Left ventricle myocardium inferior (tissue), 1 donor: ENCODE measurements at places on chromosomes 6 and 20. TPM values are rescaled to one million over a fixed set of nuclear protein-coding genes. Genes with fewer than 3 reads are reported as not detected.

GRCh38 chr6:136990754-136991153 lies 54.0 kb downstream of the IL20RA start:
- no peak for DNase-seq

- no peak for DNase-seq
These were observed 411.8 kb downstream of the SYNE1 start for GRCh38 chr6:152225241-152225934.

- DNase-seq, result no peak
These were observed 33.3 kb downstream of the DTNBP1 start for GRCh38 chr6:15629487-15629886.

DNA sequence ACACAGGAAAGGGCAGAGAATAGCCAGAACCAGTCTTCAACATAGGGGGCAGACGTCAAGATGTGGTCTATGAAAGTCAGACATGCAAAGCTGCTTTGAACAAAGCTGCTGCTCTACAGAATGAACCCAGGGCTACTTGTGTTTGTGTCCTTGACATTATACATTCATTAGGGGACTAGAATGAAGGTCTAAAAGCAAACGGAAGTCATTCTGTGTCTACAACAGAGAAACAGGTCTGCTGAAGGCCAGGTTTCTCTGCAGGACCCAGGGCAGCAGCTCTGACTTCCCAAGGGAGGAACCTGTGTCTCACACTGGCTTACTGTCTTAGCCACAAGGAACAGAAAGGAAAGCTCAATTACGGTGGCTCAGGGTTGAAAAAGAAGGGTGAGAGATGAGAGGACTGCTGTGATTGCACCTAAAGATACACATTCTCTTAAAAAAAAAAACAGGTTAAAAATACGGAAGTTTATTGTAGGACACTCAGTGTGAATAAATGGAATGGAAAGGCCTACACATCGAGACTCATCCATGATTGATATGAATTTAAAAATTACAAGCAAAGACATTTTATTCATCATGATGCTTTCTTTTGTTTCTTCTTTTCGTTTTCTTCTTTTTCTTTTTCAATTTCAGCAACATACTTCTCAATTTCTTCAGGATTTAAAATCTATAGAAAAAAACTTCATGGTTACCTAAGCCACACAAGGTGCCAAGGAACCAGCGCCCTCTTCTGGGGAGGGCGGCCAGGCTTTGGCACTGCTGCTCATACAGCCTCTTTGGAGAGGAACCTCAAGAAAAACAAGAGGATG lies 6.7 kb downstream of the PSMA7 start:
- peak; percentile 66 for DNase-seq

The SIRPB1 gene
- total RNA-seq, result 0.27 TPM

The LINC00237 gene
- not detected for total RNA-seq

DNA sequence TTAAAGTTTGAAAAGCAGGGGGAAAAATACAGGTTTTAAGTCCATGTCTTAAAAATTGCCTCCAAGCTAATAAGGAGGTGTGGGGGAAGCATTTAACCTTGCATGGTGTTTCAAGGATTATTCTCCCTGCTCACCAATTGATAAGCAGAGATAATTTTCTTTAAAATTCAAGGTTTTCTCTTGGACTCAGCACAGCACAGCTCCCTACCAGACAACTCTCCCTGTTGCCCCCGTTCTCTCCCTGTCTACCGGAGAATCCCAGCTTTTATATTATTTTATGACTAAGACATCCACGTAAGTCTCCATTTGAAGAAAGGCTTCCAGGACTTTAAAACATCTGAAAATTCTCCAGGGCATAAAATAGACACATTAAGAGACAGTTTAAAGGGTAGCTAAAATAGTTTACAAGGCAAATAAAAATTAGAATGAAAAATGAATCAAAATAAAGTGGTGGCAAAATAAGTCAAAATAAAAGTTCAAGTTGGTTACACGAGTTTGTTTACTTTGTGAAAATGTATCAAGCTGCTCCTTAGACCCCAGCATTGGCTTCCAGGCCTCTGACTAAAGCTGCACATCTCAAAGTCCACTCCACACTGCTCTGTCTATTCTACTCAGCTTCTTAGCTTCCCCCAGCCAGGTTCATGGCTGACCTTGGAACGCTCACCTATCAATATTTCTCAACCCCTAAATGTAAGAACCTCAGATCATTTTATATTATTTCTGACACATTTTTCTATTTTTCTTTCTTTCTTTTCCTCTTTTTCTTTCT lies 188.6 kb upstream of the PLCB4 start:
- DNase-seq, result no peak

The ULBP3 gene
- 0.99 TPM for total RNA-seq

- DNase-seq, result no peak
These were observed 61.9 kb downstream of the GPR6 start for GRCh38 chr6:110039981-110040383.

The PTPRK gene
- 18.4 TPM for total RNA-seq

GRCh38 chr20:22921595-22922421 lies 113.3 kb upstream of the SSTR4 start:
- DNase-seq, result no peak

The NKX2-2 gene
- not detected for total RNA-seq

DNA sequence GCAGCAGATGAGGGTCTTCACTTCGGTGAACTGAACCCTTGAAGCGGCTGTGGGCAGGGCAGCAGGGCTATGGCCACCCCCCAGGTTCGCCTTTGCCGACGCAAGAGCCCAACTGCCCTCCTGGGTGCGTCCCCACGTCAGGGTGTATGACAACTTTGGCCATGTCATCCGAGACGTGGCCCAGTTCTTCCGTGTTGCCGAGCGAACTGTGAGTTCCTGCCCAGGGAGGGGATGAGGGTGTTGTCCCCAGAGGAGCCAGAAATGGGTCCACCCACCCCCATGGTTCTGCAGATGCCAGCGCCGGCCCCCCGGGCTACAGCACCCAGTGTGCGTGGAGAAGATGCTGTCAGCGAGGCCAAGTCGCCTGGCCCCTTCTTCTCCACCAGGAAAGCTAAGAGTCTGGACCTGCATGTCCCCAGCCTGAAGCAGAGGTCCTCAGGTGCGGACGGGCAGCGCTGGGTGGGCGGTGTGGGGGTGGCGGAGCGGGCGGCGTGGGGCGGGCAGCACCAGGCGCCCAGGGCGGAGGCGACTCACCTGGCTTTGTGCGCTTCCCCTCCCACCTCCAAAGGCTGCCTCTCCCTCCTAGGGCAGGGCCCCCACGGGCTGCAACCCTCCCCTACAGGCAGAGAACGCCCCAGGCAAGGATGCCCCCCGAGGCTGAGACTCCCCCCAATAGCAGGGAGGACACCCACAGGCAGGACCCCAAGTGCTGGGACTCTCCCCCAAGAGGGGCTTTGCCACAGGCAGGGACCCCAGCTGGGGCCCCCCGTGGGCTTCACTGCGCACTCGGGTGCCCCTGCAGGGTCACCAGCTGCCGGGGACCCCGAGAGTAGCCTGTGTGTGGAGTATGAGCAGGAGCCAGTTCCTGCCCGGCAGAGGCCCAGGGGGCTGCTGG lies 6.2 kb upstream of the TNFRSF6B start:
- no peak for DNase-seq

The TBX18 gene
- 3.5 TPM for total RNA-seq

GRCh38 chr20:22523128-22523498 lies 61.3 kb downstream of the FOXA2 start:
- no peak for DNase-seq

GRCh38 chr20:227439-228105 lies 514 bp downstream of the DEFB129 start:
- DNase-seq, result no peak

The BMP5 gene
- total RNA-seq, result 0.93 TPM

DNA sequence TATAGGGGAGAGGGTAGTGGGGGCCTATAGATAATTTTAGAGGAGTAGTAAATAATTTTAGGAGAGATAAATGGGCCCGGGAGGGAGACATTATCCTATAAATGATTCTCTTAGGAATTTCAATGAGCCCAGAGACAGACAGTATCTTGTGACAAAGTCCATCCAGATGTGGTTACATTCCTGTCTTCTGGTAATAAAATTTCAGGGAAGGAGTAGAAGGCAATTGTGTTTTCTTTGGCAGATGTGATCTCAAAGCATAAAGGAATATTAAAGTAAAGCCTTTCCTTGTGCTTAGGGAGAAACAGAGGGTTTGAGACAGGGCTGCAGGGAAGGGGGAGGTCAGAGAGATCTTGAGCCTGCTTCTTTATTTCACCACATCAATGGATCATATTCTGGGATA lies 979.8 kb upstream of the GJE1 start:
- no peak for DNase-seq

DNA sequence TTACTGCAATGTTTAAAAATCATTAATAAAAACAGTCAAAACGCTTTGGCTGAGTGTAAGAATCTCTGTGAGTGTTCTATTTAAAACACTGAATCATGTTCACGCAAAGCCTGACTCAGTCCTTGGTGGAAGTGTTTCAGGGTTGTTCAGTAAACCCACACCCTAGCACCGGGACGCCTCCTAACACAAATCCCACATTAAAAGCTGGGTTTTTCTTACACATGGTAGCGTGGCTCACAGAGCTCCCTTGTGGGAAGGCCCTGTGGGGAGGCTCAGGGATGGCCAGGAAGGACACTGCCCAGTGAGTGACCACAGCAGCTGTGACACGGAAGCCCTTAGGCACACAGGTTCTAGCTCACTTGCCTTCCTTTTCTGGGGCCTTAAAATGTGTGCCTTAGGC lies 80.2 kb downstream of the GMPR start:
- DNase-seq, result no peak

GRCh38 chr6:2909718-2910117 lies 6.6 kb upstream of the SERPINB9 start:
- no peak for DNase-seq

GRCh38 chr6:15110726-15111354 lies 135.0 kb upstream of the JARID2 start:
- no peak for DNase-seq

GRCh38 chr20:24361541-24361940 lies 107.9 kb upstream of the SYNDIG1 start:
- no peak for DNase-seq

DNA sequence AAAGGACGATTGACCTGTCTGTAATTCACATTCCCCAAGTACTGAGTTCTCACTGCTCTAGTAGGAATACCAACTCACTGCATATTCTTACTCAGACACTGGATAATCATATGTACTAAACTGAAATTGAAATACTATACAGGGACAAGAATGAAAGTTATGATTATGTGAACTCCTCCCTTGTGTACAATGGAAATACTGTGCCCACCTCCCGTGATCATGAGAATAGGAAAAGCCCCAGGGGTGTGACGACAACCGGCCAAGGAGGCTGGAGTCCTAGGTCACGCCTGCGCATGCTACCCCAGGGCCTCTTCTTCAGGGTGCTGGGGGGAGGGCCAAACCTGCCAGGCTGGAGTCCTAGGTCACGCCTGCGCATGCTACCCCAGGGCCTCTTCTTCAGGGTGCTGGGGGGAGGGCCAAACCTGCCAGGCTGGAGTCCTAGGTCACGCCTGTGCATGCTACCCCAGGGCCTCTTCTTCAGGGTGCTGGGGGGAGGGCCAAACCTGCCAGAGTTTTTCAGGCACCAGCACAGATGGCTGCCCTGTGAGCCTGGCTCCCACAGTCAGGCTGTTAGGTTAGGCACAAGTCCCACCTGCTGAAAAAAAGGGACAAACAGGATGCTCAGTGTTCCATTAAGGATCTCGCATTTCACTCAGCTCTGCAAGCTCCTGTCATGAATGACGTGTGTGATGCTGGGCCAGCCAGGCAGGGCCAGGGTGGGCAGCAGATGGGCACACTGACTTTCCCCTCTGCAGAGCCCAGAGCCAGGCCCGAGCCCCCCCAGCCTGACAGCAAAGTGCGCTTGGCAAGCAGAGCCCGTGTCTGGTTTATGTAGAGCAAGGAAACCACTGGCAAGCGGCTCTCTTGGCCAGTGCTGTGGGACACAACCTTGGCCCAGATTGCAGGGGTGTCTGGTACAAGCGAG lies 107.7 kb downstream of the FOXF2 start:
- peak; percentile 32 for DNase-seq

The TCF15 gene
- 11.1 TPM for total RNA-seq

GRCh38 chr6:34181908-34182307 lies 36.0 kb upstream of the GRM4 start:
- DNase-seq, result no peak

The ZSWIM3 gene
- total RNA-seq, result 2.0 TPM

- no peak for DNase-seq
These were observed 66.8 kb downstream of the MOXD1 start for GRCh38 chr6:132334521-132334885.

DNA sequence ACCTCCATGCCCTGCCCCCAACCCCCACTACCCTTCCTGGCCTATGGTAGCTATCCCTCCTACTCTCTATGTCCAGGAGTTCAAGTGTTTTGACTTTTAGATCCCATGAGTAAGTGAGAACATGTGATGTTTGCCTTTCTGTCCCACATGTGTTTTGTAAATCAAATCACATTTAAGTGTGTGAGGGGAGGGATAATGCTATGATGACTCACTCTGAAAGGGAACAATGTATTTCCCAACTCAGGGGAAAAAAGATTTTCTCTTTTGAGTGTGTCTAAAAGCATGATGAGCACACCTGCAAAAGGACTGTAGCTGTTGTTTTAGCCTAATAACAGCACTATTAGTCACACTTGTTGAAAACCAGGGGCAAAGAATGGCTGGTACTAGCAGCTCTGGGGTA lies 193.7 kb downstream of the GJA10 start:
- DNase-seq, result no peak

GRCh38 chr6:78910591-78911171 lies 43.3 kb downstream of the IRAK1BP1 start:
- peak; percentile 28 for DNase-seq

The FAM110A gene
- total RNA-seq, result 2.0 TPM

The TMEM14A gene
- total RNA-seq, result 10.9 TPM

The HTR1E gene
- not detected for total RNA-seq

The GSTA2 gene
- total RNA-seq, result not detected

DNA sequence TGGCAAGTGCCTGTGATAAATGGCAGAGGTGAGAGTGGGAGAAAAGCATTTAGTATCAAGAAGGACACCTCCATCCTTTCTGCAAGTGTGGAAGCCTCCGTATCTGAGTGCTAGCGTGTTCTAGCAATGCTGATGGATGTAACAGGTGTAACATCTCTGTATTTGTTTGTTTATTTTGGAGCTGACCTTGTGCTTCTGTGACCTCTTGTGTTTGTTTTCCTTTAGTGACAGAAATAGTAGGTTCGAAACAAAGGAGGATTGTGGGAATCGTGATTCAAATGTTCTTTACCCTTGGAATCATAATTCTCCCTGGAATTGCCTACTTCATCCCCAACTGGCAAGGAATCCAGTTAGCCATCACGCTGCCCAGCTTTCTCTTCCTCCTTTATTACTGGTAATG lies 60.4 kb downstream of the SLC22A3 start:
- no peak for DNase-seq

The C6orf141 gene
- total RNA-seq, result 0.41 TPM
